ENCODE measurements at places on chromosomes 1 and 21.

- H3K4me3 ChIP-seq = no peak overlapping the region
- H3K27me3 ChIP-seq = no peaks in the 10 kb centered on the region
- DNase-seq = no peak
- no peak overlapping the region for H3K27ac ChIP-seq
- H3K4me1 ChIP-seq = no peaks in the 10 kb centered on the region
Measured at GRCh38 chr1:221040691-221041285, 161.5 kb downstream of the HLX start.

GRCh38 chr1:107525961-107526360 is 385.1 kb downstream of the NTNG1 start:
- DNase-seq = no peak
- no peaks in the 10 kb centered on the region for H3K4me1 ChIP-seq
- no peaks in the 10 kb centered on the region for H3K36me3 ChIP-seq

DNA sequence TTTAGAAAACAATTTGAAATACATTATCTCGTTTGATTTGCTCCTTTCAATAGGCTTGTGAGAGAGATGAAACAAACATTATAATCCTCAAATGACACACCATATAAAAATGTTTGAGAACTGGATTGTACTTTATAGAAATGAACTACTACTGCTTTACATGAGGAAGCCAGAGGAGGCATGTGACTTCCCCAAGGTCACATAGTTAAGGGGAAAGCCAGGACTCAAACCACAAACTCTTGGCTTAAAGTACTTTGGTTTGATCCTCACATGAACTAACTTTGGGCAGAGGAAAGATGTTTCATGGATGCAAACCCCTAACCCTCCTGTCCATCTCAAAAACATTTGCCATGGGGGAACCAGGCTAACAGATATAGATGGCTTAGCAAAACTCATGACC is 4.7 kb downstream of the ARHGEF11 start:
- H3K36me3 ChIP-seq = no peaks in the 10 kb centered on the region
- peaks cover 31% of the 10 kb centered on the region for H3K4me1 ChIP-seq
- no peak overlapping the region for H3K27ac ChIP-seq
- DNase-seq = no peak

GRCh38 chr1:89440911-89441310 is 77.1 kb downstream of the GBP6 start:
- no peaks in the 10 kb centered on the region for H3K36me3 ChIP-seq
- DNase-seq = no peak

- H3K36me3 ChIP-seq = no peaks in the 10 kb centered on the region
- no peak for DNase-seq
- H3K27ac ChIP-seq = no peak overlapping the region
- no peaks in the 10 kb centered on the region for H3K4me1 ChIP-seq
- no peaks in the 10 kb centered on the region for H3K27me3 ChIP-seq
Measured at GRCh38 chr1:181714428-181714827, 231.1 kb downstream of the CACNA1E start.

DNA sequence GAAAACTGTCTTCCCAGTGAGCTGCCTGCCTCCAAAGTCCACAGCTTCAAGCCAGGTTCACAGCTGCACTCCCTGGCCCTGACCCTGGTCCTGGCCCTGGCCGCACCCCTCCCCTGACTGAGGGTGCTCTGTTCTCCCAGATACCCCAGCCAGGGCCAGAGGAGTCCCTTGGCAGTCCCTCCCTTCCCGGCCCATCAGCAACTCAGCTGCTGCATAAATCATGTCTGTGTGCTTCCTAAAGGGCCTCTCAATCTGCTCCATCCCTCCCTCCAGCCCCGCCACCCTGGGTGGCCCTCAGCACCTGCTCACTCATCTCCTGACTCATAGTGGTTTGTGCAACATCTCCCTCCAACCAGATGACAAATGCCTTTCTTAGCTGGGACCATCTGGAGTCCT is 24.8 kb upstream of the C1orf174 start:
- H3K4me3 ChIP-seq = no peak overlapping the region
- no peak for DNase-seq
- H3K27ac ChIP-seq = no peak overlapping the region
- no peaks in the 10 kb centered on the region for H3K27me3 ChIP-seq
- H3K4me1 ChIP-seq = no peaks in the 10 kb centered on the region
- H3K36me3 ChIP-seq = no peaks in the 10 kb centered on the region

GRCh38 chr1:213977486-213977842 is 10.3 kb upstream of the PROX1 start:
- no peaks in the 10 kb centered on the region for H3K27me3 ChIP-seq
- DNase-seq = no peak
- no peak overlapping the region for H3K4me3 ChIP-seq
- H3K27ac ChIP-seq = peak overlapping the region; percentile 8
- H3K4me1 ChIP-seq = no peaks in the 10 kb centered on the region

DNA sequence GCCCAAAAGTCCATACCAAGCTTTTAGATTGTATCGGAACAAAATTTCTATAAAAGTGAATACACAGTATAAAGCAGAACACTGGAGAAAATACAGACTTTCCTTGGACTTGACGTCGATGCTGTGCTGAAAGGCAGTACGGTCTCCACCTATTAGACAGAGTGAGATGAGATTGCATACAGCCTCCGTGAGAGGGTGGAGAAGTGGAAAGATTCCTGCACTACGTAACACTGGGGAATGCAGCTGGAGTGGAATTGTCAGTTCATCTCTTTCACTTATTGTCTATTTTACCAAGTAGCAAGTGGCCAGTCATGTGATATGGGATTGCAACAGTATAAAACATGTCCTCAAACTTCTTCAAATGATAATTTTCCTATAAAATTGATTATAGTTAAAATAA is 209.5 kb downstream of the ZP4 start:
- H3K4me1 ChIP-seq = no peaks in the 10 kb centered on the region
- H3K27me3 ChIP-seq = no peaks in the 10 kb centered on the region
- H3K27ac ChIP-seq = no peak overlapping the region
- H3K36me3 ChIP-seq = no peaks in the 10 kb centered on the region

DNA sequence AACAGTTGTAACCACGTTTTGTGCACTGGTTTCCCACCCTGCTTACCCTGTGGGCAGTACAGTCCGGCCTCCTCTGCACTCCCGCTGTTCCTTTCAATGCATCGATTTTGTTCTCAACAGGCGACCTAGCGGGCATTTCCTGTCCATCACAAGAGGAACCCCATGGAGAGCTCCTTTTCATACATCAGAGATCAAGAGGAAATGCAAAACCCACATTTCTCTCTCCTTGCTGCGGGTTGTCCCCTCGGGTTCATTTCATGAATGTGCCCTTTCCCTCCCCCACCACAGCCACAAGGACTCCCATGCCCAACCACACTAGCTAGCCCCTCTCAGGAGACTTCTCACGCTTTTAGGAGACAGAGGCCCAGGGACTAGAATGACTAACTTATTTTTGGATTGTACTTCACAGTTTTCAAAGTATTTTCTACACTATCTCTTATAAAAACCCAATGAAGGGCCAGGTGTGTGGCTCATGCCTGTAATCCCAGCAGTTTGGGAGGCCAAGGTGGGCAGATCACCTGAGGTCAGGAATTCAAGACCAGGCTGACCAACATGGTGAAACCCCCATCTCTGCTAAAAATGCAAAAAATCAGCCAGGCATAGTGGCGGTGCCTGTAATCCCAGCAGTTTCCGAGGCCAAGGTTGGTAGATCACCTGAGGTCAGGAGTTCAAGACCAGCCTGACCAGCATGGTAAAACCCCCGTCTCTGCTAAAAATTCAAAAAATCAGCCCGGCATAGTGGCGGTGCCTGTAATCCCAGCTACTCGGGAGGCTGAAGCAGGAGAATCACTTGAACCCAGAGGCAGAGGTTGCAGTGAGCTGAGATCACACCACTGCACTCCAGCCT is 18.4 kb downstream of the ATP1A4 start:
- no peak overlapping the region for H3K27ac ChIP-seq
- no peak overlapping the region for H3K4me3 ChIP-seq
- no peaks in the 10 kb centered on the region for H3K27me3 ChIP-seq
- no peaks in the 10 kb centered on the region for H3K4me1 ChIP-seq
- DNase-seq = no peak

- H3K4me1 ChIP-seq = no peaks in the 10 kb centered on the region
- no peaks in the 10 kb centered on the region for H3K36me3 ChIP-seq
- H3K27ac ChIP-seq = no peak overlapping the region
- H3K27me3 ChIP-seq = no peaks in the 10 kb centered on the region
Measured at GRCh38 chr1:29569971-29570634, 333.8 kb downstream of the PTPRU start.

DNA sequence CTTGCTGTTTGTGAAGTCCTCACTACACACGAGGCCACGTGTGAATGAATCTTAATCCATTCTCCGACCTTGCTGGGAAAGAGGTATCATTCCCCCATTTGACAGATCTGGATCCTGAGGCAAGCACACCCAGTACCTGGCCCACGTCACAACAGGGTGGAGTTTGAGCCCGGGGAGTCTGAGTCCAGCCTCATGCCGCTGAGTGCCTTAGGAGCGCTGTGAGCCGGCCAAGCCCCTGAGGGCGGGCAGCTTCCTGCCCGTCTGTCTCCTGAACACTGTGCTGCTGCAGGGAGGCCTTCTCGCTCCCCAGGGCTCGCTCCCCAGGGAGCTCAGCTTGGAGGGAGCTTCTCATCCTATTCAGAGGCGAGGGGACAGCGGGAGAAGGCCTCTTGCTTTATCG is 29.7 kb downstream of the SLC45A1 start:
- no peak overlapping the region for H3K4me3 ChIP-seq
- H3K27me3 ChIP-seq = no peaks in the 10 kb centered on the region
- H3K36me3 ChIP-seq = no peaks in the 10 kb centered on the region
- DNase-seq = no peak
- H3K4me1 ChIP-seq = no peaks in the 10 kb centered on the region
- no peak overlapping the region for H3K27ac ChIP-seq

GRCh38 chr1:66607458-66607857 is 73.5 kb downstream of the SGIP1 start:
- no peaks in the 10 kb centered on the region for H3K27me3 ChIP-seq
- H3K27ac ChIP-seq = no peak overlapping the region
- no peak overlapping the region for H3K4me3 ChIP-seq
- no peak for DNase-seq

DNA sequence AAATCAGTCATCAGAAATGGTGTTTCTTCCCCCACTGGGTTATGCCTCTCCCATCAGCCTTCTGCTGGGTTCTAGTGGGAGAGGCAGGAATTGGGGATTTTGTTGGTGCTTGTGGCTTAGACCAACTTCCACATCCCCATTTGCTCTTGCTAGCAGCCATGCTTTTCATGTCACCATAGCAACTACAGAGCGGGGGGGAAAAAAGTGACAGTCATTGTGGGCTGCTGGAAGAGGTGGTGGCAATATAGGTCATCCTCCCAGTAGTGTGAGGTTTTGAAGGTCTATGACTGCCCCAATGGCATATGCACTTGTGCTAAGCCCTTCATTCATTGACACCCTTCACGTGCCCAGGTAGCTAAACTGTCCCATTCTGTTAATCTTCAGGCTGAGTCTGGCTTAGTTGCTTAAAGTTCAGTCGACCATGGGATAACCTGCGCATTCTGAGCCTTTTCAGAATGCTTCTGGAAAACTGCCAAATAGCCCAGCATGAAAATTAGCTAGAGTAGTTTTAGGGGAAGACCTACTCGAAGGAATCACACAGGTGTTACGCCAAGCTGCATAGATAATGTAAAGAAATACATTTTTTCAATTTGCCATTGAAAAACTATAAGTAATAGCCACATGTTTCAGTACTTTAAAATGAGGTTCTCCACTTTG is 53.7 kb upstream of the ZNF326 start:
- H3K4me1 ChIP-seq = no peaks in the 10 kb centered on the region
- no peak for DNase-seq
- no peaks in the 10 kb centered on the region for H3K27me3 ChIP-seq

DNA sequence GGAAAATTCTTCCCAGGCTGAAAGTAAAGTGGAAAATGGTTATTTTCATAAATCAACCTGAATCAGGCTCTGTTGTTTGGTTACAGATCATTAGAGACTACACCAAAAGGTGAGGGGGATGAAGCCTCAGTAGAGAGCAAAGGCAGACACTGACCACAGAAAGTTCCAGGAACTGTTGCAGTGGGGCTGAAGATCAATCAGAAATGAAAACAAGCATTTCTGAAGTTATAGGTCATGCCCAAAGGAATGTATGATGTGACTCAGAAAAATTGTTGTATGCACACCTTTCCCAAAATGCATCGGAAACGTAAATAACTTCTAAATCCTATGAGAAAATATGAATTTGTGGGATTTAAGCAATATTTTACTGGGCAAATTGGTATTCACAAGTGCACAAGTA is 63.3 kb downstream of the FYB2 start:
- no peaks in the 10 kb centered on the region for H3K36me3 ChIP-seq
- no peak for DNase-seq
- no peaks in the 10 kb centered on the region for H3K27me3 ChIP-seq
- no peak overlapping the region for H3K27ac ChIP-seq

DNA sequence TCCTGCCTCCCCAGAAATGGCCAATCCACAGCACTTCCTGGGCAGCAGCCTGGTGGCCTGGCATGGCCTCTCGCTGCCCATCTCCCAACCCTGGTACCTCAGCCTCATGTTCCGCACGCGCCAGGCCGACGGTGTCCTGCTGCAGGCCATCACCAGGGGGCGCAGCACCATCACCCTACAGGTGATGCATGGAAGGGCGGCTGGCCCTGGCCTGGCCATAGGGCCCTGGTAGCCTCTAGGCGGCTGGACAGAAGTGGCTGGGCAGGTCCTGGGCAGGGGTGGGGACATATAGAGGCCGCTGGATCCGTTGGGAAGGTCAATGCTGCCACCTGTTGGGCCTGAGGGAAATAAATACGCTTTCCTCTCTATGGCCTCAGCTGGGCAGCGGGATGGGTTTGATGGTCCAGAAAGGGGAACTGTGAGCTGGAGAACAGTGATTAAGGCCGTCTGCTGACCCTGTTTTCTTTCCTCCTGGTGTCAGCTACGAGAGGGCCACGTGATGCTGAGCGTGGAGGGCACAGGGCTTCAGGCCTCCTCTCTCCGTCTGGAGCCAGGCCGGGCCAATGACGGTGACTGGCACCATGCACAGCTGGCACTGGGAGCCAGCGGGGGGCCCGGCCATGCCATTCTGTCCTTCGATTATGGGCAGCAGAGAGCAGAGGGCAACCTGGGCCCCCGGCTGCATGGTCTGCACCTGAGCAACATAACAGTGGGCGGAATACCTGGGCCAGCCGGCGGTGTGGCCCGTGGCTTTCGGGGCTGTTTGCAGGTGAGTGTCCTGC is 14.4 kb downstream of the CELSR2 start:
- no peak overlapping the region for H3K27ac ChIP-seq
- H3K4me3 ChIP-seq = no peak overlapping the region
- no peaks in the 10 kb centered on the region for H3K27me3 ChIP-seq
- DNase-seq = peak; percentile 92
- no peaks in the 10 kb centered on the region for H3K4me1 ChIP-seq

GRCh38 chr1:36133484-36133883 is 8.5 kb upstream of the COL8A2 start:
- H3K4me3 ChIP-seq = no peak overlapping the region
- no peaks in the 10 kb centered on the region for H3K4me1 ChIP-seq
- peak; percentile 87 for DNase-seq
- no peak overlapping the region for H3K27ac ChIP-seq
- peaks cover 4% of the 10 kb centered on the region for H3K36me3 ChIP-seq

- H3K27me3 ChIP-seq = no peaks in the 10 kb centered on the region
- H3K27ac ChIP-seq = no peak overlapping the region
- H3K4me1 ChIP-seq = no peaks in the 10 kb centered on the region
- H3K36me3 ChIP-seq = no peaks in the 10 kb centered on the region
- DNase-seq = no peak
Measured at GRCh38 chr1:243845888-243846287, 4.2 kb downstream of the AKT3 start.

GRCh38 chr1:3712573-3713535 is 39.4 kb upstream of the CCDC27 start:
- H3K27ac ChIP-seq = no peak overlapping the region
- no peaks in the 10 kb centered on the region for H3K27me3 ChIP-seq
- H3K36me3 ChIP-seq = no peaks in the 10 kb centered on the region
- H3K4me3 ChIP-seq = no peak overlapping the region
- no peaks in the 10 kb centered on the region for H3K4me1 ChIP-seq
- no peak for DNase-seq

GRCh38 chr1:78649628-78650027 is at the start of gene IFI44:
Gene IFI44, plus strand, starts transcription at chr1:78649831. Its CDS starts 365 bp downstream, at chr1:78650196.
- H3K27ac ChIP-seq = peak within 1 kb of the TSS; percentile 73
- no peaks in the 10 kb centered on the region for H3K4me1 ChIP-seq
- no peaks in the 10 kb centered on the region for H3K36me3 ChIP-seq
